B cell (primary cell): ENCODE measurements at places on chromosomes 16 and 17.

- no peak for DNase-seq
Observed at GRCh38 chr17:1413281-1413791, 13.3 kb upstream of the YWHAE start.

DNA sequence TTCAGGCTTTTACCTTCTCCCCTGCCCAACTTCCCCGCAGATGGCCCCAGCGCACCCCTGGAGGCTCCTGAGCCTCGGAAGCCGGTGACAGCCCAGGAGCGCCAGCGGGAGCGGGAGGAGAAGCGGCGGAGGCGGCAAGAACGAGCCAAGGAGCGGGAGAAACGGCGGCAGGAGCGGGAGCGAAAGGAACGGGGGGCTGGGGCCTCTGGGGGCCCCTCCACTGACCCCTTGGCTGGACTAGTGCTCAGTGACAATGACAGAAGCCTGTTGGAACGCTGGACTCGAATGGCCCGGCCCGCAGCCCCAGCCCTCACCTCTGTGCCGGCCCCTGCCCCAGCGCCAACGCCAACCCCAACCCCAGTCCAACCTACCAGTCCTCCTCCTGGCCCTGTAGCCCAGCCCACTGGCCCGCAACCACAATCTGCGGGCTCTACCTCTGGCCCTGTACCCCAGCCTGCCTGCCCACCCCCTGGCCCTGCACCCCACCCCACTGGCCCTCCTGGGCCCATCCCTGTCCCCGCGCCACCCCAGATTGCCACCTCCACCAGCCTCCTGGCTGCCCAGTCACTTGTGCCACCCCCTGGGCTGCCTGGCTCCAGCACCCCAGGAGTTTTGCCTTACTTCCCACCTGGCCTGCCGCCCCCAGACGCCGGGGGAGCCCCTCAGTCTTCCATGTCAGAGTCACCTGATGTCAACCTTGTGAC, 3.6 kb downstream of the MAPK7 start:
- no peak for DNase-seq

DNA sequence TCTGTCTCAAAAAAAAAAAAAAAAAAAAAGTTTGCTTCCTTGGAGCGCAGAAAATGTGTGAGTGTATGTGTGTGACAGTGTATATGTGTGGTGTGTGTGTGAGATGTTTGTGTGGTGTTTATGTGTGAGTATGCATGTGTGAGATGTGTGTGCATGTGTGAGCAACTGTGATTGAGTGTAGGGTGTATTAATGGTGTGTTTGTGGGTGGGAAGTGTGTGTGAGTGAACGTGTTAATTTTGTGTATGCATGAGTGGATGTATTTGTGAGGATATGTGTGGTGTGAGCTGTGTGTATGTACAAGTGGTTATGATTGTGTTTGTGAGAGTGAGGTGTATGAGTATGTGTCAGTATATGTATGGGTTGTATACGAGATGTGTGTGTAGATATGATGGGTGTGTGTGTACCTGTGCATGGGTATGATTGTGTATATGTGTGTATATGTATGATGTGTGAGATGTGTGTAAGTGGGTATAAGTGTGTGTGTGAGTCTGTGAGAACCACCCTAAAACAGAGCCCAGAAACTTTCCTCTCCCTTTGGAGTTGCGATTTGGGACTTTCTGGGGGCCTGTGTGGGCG, 22.5 kb upstream of the ETV4 start:
- DNase-seq = no peak

GRCh38 chr17:57874434-57875289, 24.8 kb upstream of the MRPS23 start:
- peak; percentile 44 for DNase-seq

- no peak for DNase-seq
Observed at GRCh38 chr16:14641926-14642325, 9.2 kb downstream of the BFAR start.

- no peak for DNase-seq
Observed at GRCh38 chr16:82175627-82176026, 5.6 kb upstream of the MPHOSPH6 start.

- DNase-seq = peak; percentile 55
Observed at GRCh38 chr16:67393788-67394154, 473 bp upstream of the TPPP3 start.
